Thyroid gland (tissue), 4 donors: ENCODE measurements at places on chromosomes 2 and 18. TPM values are rescaled to one million over a fixed set of nuclear protein-coding genes. Genes with fewer than 3 reads are reported as not detected.

DNA sequence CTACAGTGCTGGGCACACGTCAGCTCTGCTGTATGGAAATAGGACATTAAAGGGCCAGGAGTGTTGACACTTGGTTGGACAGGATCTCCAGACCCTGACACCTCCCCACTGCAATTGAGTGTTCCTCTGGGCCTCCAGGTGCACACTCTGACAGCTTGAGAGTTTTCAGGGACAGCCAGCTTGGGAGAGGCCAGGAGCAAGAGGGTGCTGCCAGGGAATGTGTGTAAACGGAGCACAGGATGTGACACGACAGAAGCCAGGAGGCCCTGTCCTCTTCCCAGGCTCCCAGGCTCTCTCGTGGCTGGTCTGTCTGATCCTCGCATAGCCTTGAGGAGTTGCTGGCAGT, 318.1 kb upstream of the HS6ST1 start:
- DNase-seq = no peak

DNA sequence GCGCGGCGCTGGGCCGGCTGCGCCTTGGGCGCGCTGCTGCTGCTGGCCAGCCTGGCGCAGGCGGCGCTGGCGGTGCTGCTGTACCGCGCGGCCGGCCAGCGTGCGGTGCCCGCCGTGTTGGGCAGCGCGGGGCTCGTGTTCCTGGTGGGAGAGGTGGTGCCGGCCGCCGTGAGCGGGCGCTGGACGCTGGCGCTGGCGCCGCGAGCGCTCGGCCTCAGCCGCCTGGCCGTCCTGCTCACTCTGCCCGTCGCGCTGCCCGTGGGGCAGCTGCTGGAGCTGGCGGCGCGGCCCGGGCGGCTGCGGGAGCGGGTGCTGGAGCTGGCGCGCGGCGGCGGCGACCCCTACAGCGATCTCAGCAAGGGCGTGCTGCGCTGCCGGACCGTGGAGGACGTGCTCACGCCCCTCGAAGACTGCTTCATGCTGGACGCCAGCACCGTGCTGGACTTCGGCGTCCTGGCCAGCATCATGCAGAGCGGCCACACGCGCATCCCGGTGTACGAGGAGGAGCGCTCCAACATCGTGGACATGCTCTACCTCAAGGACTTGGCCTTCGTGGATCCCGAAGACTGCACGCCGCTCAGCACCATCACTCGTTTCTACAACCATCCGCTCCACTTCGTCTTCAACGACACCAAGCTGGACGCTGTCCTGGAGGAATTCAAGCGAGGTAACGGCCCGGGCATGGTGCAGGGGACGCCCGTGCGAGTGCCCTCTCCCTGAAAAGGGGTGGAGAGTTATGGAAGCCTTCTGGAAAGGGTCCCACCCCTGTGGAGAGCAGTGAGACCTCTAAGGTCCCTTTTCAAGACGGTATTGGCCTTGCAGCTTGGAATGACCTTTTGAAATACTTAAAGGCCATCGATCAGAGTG, 1.0 kb downstream of the CNNM3 start:
- peak; percentile 21 for DNase-seq

MTX2 gene
- 42.0 TPM for total RNA-seq

LCLAT1 gene
- total RNA-seq = 54.1 TPM
